ENCODE measurements at places on chromosomes 12 and 14.
A peak's percentile ranks its signal among the peaks of the same experiment; 100 is the strongest.

DNA sequence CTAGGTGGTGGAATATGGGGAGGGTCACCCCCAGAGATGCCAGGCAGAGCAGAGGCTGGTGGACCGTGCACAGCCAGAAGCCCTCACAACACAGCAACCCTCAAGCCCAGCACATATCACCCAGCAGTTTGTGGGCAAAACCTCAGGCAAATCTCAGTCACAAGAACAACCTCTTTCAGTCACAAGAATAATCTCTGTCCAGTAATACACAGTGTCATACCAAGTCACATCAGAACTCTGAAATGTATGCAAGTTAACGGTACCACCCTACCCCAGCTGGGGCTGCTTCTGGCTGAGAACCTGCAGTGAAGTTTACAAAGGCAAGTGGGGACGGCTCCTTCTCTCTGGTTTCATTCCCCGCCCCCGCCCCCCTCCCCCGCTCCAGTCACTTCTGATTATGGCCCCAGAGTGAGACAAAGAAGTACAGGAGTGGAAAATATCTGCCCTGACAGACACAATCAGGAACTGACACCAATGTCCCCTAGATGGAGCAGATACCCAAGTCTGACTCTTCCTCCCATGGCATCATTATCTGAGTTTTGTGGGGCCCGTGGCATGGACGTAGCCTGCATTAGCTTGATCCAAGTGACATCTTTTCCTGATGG lies 480.9 kb upstream of the TMEM132C start:
- no peak for DNase-seq

DNA sequence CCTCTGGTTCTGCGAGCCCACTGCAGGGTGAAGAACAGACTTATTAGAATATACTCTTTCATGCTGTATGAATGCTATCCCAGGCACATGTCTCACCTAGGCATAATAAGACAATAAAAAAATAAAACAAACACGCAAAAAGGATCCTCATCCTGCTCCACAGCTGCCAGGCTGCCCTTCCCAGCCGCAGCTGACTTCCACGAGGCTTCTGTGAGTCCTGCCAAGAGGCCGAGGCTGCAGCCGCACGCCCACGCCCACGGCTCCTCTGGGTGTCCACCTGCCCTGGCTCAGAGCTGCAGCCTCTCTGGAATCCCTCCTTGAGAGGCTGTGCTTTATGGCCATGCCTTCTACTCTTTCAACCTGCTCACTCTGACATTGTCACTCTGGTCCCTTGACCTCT lies 6.9 kb downstream of the SMIM41 start:
- DNase-seq, result no peak

DNA sequence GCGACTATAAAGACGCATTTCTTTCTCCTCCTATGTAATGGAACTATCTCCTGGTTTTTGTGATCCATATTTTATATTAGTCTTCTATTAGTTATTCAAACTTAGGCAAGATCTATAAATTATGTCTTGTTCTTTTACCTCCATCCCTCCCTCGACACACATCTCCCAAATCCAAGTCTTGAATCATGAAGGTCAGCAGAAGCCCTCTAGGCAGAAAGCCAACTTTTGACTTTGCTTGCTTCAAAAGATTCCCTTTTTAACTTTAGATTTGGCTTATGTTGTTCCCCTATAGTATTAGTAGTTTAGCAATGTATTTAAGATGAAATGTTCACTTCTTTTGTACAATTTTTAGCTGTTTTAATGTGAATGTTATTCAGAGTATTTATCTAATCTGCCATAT lies 689.8 kb downstream of the SLC6A15 start:
- DNase-seq, result no peak

GRCh38 chr12:10389904-10390303 lies at the start of gene KLRK1:
KLRK1 (minus strand) TSS chr12:10390041; CDS start chr12:10388810, 1,231 bp downstream.
- DNase-seq, result no peak

- no peak for DNase-seq
These were observed 31.9 kb downstream of the MMAB start for GRCh38 chr12:109541413-109541726.

GRCh38 chr12:109539508-109539907 lies 33.8 kb downstream of the MMAB start:
- no peak for DNase-seq

- no peak for DNase-seq
These were observed 35.7 kb downstream of the LRFN5 start for GRCh38 chr14:41642367-41642766.

GRCh38 chr12:109605016-109605415 lies 31.4 kb downstream of the MVK start:
- DNase-seq, result no peak

DNA sequence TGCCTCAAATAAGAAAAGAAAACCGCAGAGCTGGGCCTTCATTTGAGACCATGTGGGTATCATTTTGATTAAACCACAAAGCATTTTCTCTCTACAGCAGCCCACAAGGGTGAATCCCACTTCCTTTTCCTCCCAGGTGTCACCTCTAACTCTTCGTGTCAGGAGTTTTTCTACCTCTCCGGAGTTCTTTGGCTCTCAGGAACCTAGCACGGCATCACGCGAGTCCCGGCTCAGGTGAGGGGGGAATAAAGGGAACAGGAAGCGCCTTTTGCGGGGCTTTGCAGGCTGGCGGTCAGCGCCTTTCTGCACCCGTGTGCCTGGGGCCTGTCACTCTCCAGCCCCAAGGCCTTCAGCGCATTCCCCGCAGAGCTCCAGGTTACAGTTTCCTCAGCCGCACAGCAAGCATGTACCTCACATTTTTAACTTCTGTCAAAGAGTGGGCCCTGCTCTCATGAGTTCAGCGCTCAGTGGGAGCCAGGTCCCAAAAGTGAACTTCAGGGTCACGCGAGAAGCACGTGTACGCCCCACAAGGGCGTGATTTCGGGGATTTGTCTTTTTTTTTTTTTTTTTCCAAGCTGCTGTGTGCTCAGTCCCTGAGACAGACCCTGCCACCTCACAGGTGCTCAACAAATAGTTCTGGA lies 740 bp upstream of the PRPF40B start:
- peak; percentile 7 for DNase-seq

GRCh38 chr12:120041386-120042231 lies 52.6 kb downstream of the BICDL1 start:
- DNase-seq, result no peak

DNA sequence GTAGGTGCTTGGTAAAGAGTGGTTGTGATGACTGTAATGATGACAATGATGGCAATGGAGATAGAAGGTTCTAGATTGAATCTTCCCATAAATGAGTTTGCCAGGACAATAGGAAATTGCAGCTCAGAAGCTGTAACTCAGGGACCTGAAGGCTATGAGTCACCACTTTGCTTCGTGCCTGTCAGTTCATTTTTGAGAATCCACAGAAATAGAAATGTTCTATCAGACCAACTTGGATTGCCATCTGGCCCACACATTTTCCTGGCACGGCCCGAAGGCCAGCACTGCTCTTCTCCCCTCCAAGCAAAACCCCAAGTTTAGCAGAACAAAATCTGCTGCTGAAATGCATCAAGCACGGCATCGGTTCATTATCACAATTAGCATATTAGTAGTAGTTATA lies 1127.0 kb downstream of the BCL11B start:
- no peak for DNase-seq

DNA sequence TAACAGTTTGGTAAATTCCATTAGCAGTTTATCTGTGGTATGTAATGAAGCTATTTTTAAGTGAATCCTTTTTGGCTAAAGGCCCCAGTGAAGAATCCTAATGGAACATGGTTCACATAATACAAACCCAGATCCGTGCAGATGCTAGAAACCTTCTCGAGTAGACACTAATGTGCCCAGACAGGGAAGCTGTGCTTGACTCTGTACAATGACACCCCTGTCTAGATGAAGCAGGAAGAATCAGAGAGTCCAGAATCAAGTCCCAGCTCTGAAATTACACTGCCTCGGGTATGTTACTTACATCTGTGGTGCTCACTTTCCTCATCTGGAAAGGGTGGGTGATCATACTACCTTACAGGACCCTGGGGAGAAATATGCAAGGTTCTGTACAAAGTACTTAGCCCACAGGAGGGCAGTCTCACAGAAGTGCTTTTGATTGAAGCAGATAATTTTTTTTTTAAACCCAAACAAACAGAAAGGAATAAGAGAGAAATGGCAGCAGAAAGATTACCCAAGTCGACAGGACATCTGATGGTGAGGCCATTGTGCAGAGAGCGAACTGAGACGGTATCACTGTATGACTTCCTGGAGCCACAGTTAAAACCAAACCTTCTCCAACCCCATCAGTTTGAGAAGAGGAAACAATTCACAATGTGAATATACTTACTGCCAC lies 8.5 kb downstream of the CRACR2A start:
- no peak for DNase-seq

DNA sequence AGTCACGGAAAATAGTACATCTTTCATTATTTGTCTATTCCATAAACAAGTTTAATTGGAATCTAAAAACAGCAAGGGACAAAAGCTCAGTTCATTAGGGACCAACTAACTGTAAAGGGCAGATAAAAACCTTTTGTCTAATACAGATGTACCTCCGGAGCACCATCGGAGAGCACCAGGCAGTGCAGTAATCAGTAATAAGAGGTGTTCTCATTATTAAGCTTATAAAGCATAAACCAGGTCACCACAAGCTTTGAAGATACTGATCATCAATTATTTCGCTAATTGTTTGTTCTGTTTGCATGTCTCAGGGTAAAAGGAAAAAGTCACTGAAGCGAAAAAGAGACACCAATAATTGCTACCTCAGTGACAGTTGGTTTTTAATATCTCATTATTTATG lies 207.3 kb upstream of the PRKD1 start:
- no peak for DNase-seq

DNA sequence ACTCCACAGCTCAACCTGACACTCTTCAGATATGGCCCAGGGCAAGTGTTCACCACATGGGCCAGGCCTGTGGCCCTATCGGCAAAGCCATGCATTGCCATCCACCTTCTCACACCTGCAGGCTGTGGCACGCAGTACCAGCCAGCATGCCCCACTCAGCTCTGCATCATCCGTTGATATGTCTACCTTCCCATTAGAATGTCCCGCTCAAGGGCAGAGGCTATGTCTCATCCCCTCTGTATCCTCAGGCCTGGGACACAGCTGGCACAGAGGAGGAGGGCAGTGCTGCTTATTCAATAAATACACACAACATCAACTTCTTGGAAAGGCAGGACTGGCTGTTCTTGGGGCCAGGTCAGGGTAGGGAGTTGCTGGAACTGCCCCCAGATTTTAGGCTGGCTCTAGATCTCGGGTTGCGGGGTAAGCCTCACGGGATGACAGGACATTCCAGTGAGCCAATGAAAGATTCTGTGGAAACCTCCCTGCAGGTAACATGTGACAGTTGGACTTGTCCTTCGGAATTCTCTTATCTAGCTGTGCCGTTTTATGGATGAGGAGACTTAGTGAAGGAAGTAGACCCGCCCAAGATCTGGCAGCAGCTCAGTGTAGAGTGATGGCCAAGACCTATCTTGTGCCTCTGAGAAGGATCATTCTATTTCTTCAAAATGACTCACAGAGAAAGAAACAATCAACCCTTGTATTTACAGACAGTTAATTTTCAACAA lies 25.6 kb downstream of the SYNE3 start:
- no peak for DNase-seq

GRCh38 chr12:14975457-14975856 lies 2.6 kb downstream of the PDE6H start:
- DNase-seq, result no peak

- no peak for DNase-seq
These were observed 6.0 kb downstream of the PSMD9 start for GRCh38 chr12:121894633-121895032.

- DNase-seq, result no peak
These were observed 47.4 kb downstream of the SLC38A4 start for GRCh38 chr12:46778415-46778814.

- DNase-seq, result no peak
These were observed 53.4 kb downstream of the PLEKHG3 start for GRCh38 chr14:64757601-64758000.

GRCh38 chr12:125314051-125314755 lies 249.0 kb downstream of the AACS start:
- no peak for DNase-seq

DNA sequence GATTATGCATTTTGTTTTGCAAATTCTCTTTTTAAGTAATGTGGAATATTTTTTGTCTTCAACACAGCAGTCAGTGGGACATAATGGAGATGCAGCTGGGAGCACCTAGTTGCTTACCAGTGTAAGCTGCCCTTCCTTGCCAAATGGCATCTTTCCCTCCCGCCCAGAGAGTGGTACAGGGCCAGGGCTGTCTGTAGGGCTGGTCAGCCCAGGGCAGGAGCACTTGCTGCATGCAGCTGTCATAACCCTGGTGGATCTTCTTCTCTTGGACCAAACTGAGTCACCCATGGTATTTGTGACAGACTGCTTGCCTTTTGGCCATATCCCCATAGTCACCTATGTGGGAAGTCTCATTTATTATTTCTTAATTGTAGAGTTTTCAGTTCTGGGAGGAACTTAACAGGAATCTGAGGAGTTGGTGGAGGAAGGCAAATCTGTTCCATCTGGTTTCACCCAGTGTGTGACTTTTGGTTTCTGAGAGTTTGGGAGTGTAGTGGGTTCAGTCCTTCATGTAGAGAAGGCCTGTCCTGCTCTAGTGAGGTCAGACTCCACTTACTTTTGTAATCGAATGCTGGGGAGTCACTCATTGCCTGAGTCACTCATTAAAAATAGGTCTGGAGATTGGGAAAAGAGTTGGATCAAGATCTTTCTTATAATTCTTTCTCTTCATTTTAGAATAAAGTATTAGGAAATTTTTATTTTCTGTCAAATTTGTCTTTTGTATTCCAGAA lies 62.0 kb upstream of the ASPG start:
- no peak for DNase-seq

- DNase-seq, result no peak
These were observed 55.3 kb downstream of the RIN3 start for GRCh38 chr14:92568621-92569479.

GRCh38 chr12:21939435-21939834 lies 1.8 kb downstream of the ABCC9 start:
- DNase-seq, result no peak

GRCh38 chr12:48601013-48601756 lies 31.3 kb upstream of the LALBA start:
- no peak for DNase-seq

- no peak for DNase-seq
These were observed 93.7 kb upstream of the EEA1 start for GRCh38 chr12:93022603-93023340.
